ENCODE measurements at places on chromosomes 7 and 10.

GRCh38 chr10:4488904-4489303 lies 337.1 kb upstream of the AKR1E2 start:
- no peak overlapping the region for H3K27ac ChIP-seq
- H3K27me3 ChIP-seq = peaks cover 5% of the 10 kb centered on the region
- no peak overlapping the region for H3K4me3 ChIP-seq
- DNase-seq = no peak
- H3K36me3 ChIP-seq = no peaks in the 10 kb centered on the region

- H3K4me3 ChIP-seq = no peak overlapping the region
- DNase-seq = no peak
- H3K27me3 ChIP-seq = peaks cover 7% of the 10 kb centered on the region
- no peak overlapping the region for H3K27ac ChIP-seq
- H3K36me3 ChIP-seq = no peaks in the 10 kb centered on the region
- no peaks in the 10 kb centered on the region for H3K4me1 ChIP-seq
Measured at GRCh38 chr10:93091960-93092359, 18.3 kb downstream of the CYP26A1 start.

GRCh38 chr7:18558503-18558902 lies 63.0 kb downstream of the HDAC9 start:
- DNase-seq = no peak
- H3K36me3 ChIP-seq = no peaks in the 10 kb centered on the region
- no peaks in the 10 kb centered on the region for H3K27me3 ChIP-seq
- H3K4me3 ChIP-seq = no peak overlapping the region

- no peaks in the 10 kb centered on the region for H3K4me1 ChIP-seq
- DNase-seq = no peak
- no peak overlapping the region for H3K4me3 ChIP-seq
- no peaks in the 10 kb centered on the region for H3K36me3 ChIP-seq
- no peak overlapping the region for H3K27ac ChIP-seq
Measured at GRCh38 chr7:91375378-91375777, 111.1 kb downstream of the FZD1 start.

DNA sequence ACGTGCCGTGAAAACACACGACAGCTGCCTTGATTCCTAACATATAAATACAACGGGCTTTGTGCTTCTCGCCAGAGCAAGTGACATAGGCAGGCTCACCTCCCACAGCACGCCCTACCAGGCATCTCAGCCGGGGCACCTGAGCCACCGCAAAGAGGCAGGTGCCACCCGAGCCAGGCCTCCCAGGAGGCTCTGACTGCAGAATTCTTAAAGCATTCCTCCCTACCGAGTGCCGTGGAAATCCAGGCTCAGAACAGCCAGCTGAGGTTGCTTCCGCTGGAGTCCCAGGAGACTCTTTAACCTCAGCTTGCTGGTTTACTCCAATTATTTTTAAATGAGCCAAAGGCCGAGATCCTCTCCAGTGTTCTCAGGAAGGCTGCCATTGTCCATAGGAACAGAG lies 206.5 kb downstream of the USP6NL start:
- H3K27me3 ChIP-seq = no peaks in the 10 kb centered on the region
- H3K4me1 ChIP-seq = peaks cover 62% of the 10 kb centered on the region
- H3K36me3 ChIP-seq = peaks cover 30% of the 10 kb centered on the region
- no peak overlapping the region for H3K4me3 ChIP-seq

DNA sequence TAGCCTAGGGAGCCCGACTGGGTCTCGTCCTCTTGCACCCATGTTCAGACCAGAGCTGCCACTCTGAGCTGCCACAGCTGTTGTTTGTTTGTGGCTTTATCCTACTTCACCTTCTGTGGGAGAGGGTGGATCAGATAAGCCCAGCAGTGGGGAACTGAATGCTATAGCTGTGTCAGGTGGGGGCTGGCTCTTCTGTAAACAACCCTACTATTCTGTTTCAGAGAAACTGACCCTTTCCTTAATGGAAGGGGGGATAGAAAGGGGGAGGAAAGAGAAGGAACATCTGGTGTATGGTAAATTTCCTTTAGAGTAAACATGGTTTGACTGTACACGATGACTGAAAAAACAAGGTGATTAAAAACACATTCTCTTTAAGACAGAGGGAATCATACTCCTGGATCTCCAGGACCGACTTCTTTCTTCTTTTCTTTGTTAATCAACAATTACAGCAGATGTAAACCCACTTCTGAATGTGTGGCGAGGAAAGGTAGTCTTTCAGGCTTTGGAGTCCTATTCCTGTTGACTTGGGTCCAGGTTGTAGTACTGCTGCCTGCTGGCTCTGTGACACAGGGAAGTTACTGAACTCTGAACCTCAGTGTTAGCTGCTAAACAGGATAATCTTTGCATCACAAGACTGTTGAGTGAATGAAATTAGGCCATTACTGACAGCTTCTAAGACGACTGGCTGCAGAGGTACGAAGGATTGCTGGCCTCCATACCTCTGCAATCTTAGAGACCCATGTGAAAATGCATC lies 6.0 kb downstream of the PRXL2A start:
- H3K27ac ChIP-seq = no peak overlapping the region
- no peak for DNase-seq
- no peaks in the 10 kb centered on the region for H3K36me3 ChIP-seq
- H3K27me3 ChIP-seq = peaks cover 4% of the 10 kb centered on the region
- peaks cover under 1% of the 10 kb centered on the region for H3K4me1 ChIP-seq

DNA sequence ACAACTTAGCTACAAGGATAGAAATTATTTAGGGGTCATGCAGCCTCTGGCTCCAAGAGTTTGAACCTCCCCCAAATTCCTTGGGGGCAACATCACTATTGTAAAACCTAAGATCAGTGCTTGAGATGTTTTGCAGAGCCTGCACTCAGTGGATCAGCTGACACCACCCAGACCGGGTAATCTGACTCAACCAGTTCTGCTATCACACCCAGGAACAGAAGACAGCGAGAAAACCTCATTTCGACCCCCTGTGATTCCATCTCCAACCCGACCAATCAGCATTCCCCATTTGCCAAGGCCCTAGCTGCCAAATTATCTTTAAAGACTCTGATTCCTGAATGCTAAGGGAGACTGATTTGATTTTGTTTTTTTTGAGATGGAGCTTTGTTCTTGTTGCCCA lies 5.2 kb downstream of the TACR2 start:
- H3K4me3 ChIP-seq = no peak overlapping the region
- peaks cover 31% of the 10 kb centered on the region for H3K4me1 ChIP-seq
- H3K36me3 ChIP-seq = no peaks in the 10 kb centered on the region
- DNase-seq = no peak

DNA sequence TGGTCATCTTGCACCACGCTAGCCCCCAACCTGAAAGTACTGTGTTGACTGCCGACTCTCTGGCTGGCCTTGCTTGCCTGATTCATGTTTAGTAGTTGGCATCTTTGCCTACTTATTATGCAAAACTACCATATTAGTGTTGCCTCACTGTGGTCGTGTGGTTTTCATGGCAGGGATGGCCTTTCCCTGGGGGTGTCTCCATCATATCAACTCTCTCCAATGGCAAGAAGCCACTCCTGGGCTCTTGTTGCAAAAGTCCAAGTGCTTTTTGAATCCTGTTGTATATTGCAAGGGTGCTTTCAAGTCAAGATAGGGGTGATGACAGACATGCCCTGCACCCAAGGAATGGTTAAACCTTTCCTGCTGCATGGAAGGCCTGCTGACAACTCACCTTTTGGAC lies 39.4 kb downstream of the ABLIM1 start:
- H3K27ac ChIP-seq = no peak overlapping the region
- no peak overlapping the region for H3K4me3 ChIP-seq
- peaks cover 40% of the 10 kb centered on the region for H3K4me1 ChIP-seq
- H3K27me3 ChIP-seq = peaks cover 6% of the 10 kb centered on the region
- no peak for DNase-seq
- peaks cover 24% of the 10 kb centered on the region for H3K36me3 ChIP-seq

DNA sequence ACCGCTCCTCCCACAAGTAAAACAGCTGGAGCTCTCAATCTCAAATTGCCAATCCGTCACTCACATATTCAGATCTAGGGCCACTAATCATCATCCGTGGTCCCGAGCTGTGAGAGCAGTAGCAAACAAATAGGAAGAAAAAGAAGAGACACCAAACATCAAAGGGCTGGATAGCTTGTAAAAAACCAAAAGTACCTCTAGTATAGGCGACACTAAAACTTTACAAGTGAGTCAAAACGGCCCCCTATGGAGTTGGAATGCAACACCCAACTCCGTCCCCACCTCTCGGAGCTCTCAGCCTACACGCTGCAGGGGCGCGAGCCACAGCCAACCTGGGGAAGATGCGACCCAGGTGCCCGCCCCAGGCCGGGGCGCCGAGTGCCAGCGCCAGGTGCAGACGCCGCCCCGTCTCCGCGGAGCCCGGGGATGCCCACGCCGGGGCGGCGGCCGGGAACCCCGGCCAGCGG lies 581 bp downstream of the FAM3C start:
- H3K36me3 ChIP-seq = peaks cover 28% of the 10 kb centered on the region
- peak overlapping the region; percentile 78 for H3K4me3 ChIP-seq
- H3K27me3 ChIP-seq = no peaks in the 10 kb centered on the region
- peak; percentile 57 for DNase-seq
- H3K4me1 ChIP-seq = peaks cover 45% of the 10 kb centered on the region
- peak overlapping the region; percentile 59 for H3K27ac ChIP-seq

DNA sequence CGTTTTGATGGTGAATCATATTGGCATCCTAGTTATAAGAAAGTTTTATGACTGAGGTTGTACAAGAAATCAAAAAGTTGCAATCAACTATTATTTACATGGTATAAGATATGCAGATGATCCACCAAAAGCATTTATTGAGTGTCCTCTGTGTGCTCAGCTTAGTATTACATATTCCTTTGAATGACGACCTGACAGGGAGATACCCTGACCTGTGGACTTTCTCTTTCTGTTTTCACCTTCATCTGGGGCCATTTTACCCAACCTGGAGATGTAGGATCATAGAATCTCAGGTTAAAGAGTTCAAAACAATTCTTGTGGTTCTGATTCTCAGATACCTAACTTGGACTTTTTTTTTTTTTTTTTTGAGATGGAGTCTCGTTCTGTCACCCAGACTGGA lies 269.1 kb upstream of the SORCS1 start:
- no peaks in the 10 kb centered on the region for H3K4me1 ChIP-seq
- DNase-seq = no peak
- no peaks in the 10 kb centered on the region for H3K27me3 ChIP-seq
- H3K4me3 ChIP-seq = no peak overlapping the region
- H3K36me3 ChIP-seq = no peaks in the 10 kb centered on the region
- H3K27ac ChIP-seq = no peak overlapping the region

GRCh38 chr10:25263931-25264330 lies 89.1 kb downstream of the GPR158 start:
- no peak for DNase-seq
- H3K4me1 ChIP-seq = no peaks in the 10 kb centered on the region
- H3K27me3 ChIP-seq = no peaks in the 10 kb centered on the region
- H3K27ac ChIP-seq = no peak overlapping the region
- H3K36me3 ChIP-seq = no peaks in the 10 kb centered on the region

DNA sequence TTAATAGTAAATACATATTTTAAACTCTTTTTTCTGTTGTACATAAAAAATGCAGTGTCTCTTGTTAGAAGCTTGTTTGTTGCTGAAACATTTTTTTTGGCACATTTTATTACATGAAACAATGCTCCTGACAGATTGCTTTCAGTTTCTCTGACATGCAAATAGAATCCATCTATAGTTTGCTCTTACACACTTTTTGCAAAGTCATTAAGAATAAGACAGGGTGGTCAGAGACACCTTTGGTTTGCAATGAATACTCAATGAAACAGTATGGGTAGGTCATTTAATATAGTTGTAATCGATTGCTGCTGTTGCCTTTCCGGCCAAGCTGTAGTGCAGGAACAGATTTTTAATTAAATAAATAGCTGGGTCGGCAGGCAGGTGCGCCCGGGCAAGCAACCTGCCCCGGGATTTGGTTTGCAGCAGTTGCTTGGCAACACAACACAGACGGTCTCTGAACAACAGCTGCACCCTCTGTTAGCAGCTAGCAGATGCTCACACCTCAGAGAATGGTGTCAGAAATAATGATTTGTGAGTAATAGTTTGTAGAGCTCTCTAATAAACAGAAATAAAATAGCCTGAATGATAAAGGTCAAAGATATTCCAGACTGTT lies 115.7 kb upstream of the CACNA2D1 start:
- DNase-seq = no peak
- no peak overlapping the region for H3K4me3 ChIP-seq
- H3K27me3 ChIP-seq = no peaks in the 10 kb centered on the region

DNA sequence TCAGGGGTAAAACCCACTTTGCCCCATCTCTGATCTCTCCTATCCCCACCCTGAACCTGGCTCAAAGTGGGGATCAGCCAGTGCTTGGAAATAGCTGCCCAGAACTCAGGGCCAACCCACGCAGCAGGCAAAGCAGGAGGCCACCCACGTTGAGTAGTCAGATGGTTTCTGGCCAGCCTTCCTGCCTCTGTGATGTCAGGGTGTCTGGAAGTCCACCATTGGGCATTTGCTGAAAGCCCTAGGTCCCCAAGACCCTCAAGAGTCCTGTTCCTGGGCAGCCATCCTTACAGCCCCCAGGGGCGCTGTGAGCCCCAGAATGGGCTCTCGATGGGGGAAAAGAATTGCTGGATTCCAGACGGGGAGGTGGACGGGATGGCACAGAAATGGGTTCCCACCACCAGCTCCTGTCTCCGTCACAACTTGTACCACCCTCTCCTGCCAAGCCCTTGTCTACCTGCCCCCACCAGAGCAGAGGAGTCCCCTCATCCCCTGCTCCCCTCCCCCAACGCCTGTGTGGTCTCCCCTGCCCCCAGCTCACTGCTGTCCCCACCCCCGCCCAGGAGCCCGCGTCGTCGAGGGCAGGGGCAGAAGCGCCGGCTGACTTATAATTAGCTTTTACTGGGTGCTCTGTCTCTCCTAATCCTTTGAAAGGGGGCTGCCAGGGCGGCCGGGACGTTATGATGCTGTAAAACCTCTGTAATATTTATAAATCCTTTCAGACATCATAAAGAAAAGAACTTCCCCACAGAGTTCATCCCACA lies 3.9 kb downstream of the MYL10 start:
- no peak for DNase-seq
- no peaks in the 10 kb centered on the region for H3K4me1 ChIP-seq
- H3K4me3 ChIP-seq = no peak overlapping the region
- H3K27me3 ChIP-seq = peaks cover 10% of the 10 kb centered on the region
- H3K27ac ChIP-seq = no peak overlapping the region

DNA sequence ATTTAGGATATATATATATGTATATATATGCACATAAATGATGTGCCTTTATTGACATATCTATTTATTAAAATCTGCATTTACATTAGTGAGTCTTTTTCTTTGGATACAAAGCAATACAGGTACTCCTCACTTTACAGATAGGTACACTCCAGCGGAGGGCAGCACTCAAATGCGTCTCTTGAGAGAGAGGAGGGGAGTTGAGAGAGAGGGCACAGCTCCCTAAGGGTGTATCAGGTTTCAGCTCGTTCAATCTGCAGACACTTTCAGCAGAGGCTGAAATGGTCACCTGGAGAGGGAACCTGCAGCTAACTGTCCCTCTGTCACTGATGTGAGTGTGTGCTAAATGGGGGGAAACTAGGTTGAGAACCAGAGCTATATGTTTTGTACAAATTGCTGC lies 21.5 kb downstream of the C10orf53 start:
- H3K27ac ChIP-seq = no peak overlapping the region
- H3K36me3 ChIP-seq = no peaks in the 10 kb centered on the region
- no peak for DNase-seq

- no peak overlapping the region for H3K4me3 ChIP-seq
- no peaks in the 10 kb centered on the region for H3K36me3 ChIP-seq
- DNase-seq = no peak
- no peak overlapping the region for H3K27ac ChIP-seq
Measured at GRCh38 chr7:42198974-42199668, 37.9 kb downstream of the GLI3 start.

Measured in activated CD4-positive, alpha-beta memory T cell treated with anti-CD3 and anti-CD28 coated beads, Interleukin-2, amount 10 ng/mL, durations not matched to agents 7 days and 5 days (primary cell).